Activated T-helper 1 cell treated with Interleukin-2 at 50 U/mL for 16 hours (primary cell): ENCODE measurements at places on chromosomes 7 and 10.

- no peak for DNase-seq
These were observed 72.0 kb upstream of the PARD3 start for GRCh38 chr10:34886906-34887642.

DNA sequence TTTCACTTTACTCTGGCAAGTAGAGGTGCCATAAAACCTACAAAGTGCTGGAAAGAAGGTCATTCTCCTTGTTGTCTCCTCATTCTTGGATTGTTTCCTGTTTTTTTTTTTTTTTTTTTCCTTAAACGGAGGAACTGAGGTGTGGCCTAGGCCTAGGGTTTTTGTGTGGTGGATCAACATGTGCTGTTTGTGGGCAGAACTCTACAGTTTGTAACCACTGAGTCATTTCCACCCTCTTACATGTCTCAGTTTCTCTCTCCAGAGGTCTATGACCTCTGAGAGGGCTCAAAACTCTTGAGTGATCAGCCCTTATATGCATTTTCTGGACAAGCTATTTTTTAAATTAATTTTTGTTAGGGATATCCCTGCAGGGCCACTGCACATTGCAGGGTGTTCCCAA lies 296.0 kb downstream of the PPP1R3A start:
- DNase-seq: no peak

DNA sequence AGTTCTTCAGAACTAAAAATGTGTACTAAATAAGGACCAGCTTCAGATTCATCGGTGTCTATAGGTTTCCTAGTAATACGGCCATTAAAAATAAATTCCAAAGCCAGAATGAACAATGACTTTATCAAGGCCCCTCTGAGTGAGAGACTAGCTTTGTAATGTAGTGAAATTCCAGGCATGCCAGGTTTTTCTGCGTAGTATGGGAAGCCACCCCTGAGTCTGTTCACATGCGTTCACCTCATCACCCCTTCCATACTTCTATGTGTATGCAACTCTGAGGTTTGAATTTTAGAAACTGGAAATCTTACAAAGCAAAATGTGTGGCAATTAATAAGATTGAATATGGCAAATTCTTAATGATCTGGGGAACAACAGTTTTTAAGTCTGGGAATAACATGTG lies 24.5 kb downstream of the RNF32 start:
- DNase-seq: no peak

- DNase-seq: no peak
These were observed 615.0 kb downstream of the SH2D4B start for GRCh38 chr10:81152656-81153055.

DNA sequence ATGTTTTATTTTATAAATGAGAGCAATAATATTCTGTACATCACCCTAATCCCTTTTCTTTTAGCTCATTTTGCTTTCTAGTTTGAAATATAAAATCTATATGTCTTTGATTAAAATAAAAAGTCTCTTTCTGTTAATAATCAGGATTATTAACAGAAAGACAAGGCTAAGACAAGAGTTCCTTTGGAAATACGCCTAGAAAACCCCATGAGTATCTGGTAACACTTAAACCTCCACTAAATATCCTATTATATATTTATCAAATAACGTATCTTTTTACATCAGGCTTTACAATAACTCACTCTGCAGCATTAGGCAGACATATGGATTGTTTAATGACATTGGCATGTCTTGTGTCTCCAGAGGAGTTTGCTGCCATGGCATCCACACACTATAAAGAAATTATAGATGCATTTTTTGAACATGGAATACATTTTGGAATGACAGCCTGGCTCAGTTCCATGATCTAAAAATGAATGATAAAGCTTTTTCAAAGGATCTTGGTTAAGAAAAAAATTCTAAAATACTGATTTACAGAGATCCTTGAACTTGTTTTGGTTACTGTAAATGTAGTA lies 98.7 kb downstream of the TMEM26 start:
- no peak for DNase-seq

GRCh38 chr10:47181052-47181849 lies 118.7 kb upstream of the GDF10 start:
- no peak for DNase-seq

GRCh38 chr7:157500171-157500960 lies 163.6 kb downstream of the DNAJB6 start:
- no peak for DNase-seq

GRCh38 chr10:323651-324293 lies 188.5 kb downstream of the ZMYND11 start:
- DNase-seq: peak; percentile 21

DNA sequence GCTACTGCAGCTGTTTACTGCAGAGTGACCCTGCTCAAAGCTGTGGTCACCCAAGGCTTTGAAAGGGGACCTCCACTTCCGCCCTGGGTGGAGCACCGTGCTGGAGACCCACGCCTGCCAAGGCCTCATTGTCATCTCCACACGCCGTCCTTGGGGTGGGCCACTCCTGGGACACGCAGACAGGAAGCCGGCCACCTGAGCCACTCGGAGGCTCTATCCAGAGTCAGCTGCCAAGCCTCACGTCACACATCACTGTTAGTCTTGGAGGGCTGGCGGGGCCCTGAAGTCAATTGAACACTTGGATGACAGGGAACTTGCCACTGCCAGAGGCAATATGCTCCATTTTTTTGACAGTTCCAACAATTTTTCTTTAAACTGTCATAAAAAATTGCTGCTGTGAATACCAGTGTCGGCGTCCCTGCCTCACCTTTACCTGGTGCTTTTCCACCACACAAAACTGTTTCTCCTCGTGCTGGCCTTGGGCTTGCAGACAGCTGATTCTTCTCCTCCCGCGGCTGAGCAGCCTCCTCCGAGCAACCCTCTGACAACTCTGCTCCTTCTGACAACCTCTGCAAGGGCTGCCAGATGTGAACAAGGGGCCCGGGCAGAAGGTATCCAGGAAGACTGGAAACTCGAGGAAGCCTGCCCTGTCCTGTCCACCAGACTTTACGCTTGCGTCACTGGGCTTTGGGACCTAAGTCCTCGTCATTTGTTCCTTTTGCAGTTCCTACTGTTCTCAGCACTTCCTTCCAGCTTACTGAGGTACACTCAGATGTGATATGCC lies 81.9 kb downstream of the EGFR start:
- DNase-seq: no peak

GRCh38 chr10:22174442-22174841 lies 43.4 kb downstream of the EBLN1 start:
- DNase-seq: no peak

DNA sequence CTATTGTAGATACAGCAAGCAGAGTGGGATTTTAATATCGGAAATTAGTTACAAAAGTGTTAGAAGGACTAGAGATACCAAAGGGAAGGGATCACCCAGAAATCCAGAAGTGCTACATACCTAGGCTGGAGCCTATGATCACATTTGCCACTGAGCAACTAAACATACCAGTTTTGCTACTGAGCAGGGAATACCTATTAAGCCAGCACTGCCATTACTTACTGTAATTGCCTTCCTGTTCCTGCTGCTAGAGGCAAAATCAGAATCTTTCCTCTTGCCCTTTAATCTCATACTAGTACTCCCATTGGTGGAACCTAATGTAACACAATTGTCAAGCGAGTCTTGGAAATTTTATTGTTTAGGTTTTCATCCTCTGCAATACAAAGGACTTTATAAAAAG lies 121.7 kb downstream of the ATRNL1 start:
- DNase-seq: no peak

GRCh38 chr7:99824091-99824490 lies 3.7 kb upstream of the CYP3A43 start:
- no peak for DNase-seq

DNA sequence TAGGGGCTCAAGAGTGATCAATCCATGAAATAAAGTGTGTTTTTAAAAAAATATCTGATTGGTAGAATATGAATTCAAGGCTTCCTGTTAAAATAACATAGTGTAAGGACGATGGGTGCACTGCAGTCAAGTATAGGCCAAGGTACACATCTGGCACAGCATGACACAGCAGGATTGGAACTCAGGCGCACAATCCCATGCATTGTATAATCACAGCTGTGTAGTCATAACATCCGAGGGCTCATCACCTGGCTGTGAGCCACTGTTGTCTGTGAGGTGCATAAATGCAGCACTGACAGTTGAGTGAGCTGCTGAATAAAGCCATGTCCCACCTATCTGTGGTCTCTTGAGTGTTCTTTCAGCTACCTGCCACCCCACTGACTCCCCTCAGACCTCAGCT lies 142.3 kb upstream of the HPS1 start:
- DNase-seq: no peak

DNA sequence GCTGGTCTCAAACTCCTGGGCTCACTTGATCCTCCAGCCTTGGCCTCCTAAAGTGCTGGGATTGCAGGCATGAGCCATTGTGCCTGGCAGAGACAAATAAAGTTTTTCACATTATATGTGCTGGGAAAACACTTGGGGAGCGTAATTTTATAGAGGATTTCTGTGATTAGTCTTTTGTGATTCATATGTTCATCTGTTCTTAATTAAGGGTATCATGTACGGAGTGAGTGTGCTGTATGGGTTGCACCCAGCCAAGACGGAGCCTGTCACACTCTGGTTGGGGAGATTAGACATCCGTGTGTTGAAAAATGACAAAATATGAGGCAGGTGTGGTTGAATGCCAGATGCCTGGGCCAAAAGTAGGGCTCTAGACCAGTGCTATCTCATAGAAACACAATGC lies 10.3 kb downstream of the ADRB1 start:
- DNase-seq: no peak

DNA sequence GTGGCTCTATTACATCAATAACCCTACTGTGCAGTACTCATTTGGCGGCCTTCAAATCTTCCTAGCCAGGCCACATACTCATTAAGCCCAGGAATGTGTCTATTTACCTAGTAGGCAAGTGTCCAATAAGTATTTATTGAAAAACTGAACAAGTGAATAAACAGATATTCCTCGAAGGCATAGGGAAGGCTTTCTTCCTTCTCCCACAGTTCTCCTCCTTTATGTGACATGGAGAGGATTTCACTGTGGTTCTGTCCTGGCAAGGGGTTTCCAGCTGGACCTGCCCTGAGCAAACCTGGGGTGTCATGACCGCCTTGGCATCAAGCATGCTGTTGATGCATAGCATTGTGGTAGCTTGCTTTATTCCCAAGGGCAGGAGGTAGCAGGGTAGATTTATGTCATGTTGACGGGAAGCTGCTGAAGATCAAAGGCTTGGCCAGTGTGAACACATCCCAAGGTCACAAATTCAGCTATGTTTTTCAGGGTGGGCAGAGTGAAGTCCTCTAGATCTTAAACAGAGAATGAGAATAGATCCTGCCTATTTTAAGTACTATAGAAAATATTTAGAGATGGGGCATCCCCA lies 195.1 kb downstream of the INHBA start:
- DNase-seq: no peak

GRCh38 chr10:85175635-85176034 lies 847.2 kb downstream of the CCSER2 start:
- DNase-seq: no peak

GRCh38 chr7:97116308-97116707 lies 1.2 kb upstream of the SDHAF3 start:
- no peak for DNase-seq

DNA sequence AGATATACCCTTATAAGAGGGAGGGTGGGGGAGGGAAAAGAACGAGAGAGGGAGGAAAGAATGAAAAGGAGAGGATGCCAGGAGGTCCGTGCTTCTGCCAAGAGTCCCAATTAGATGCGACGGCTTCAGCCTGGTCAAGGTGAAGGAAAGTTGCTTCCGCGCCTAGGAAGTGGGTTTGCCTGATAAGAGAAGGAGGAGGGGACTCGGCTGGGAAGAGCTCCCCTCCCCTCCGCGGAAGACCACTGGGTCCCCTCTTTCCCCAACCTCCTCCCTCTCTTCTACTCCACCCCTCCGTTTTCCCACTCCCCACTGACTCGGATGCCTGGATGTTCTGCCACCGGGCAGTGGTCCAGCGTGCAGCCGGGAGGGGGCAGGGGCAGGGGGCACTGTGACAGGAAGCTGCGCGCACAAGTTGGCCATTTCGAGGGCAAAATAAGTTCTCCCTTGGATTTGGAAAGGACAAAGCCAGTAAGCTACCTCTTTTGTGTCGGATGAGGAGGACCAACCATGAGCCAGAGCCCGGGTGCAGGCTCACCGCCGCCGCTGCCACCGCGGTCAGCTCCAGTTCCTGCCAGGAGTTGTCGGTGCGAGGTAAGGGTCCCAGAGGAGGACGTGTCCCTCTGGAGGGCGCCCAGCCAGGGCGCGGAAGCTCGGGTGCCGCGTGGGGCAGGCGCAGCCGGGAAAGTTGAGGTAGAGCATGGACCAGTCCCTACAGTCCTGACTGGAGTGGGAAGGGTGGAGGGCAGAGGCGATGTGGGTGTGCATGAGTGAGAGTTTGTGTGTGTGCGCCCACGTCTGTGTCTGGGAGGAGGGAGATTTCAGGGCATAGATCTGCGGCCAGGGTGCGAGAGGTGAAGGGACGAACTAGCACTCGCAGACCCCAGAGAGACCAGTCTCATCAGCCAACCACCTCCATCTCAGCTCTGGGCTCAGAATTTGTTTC lies 844 bp downstream of the GRM3 start:
- DNase-seq: no peak

DNA sequence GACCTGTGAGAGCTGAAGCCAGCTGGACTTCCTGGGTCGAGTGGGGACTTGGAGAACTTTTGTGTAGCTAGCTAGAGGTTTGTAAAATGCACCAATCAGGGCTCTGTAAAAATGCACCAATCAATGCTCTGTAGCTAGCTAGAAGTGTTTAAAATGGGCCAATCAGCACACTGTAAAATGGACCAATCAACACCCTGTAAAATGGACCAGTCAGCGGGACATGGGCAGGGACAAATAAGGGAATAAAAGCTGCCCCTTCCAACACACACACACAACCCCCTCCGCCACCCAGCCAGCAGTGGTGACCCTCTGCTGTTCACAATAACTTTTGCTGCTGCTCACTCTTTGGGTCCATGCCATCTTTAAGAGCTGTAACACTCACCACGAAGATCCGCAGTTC lies 7.1 kb downstream of the ZNF511 start:
- no peak for DNase-seq

DNA sequence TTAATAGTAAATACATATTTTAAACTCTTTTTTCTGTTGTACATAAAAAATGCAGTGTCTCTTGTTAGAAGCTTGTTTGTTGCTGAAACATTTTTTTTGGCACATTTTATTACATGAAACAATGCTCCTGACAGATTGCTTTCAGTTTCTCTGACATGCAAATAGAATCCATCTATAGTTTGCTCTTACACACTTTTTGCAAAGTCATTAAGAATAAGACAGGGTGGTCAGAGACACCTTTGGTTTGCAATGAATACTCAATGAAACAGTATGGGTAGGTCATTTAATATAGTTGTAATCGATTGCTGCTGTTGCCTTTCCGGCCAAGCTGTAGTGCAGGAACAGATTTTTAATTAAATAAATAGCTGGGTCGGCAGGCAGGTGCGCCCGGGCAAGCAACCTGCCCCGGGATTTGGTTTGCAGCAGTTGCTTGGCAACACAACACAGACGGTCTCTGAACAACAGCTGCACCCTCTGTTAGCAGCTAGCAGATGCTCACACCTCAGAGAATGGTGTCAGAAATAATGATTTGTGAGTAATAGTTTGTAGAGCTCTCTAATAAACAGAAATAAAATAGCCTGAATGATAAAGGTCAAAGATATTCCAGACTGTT lies 115.7 kb upstream of the CACNA2D1 start:
- no peak for DNase-seq

DNA sequence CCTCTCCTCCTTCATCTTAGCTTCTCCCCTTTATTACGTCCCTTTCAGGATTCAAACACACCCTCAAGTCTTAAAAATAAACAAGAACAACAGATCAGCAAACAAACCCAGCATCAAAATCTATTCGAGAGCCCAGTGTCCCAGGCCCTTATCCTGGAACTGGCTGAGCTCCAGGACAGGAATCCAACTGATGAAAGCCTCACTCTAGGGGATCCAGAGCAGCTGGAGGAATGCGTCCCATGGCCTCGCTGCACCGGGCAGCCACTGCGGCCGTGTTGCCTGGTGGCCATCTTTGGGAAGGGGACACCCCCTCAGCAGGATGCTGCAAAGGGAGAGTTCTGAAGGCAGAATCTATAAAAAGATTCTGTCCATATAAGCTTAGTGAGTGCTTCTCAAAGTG lies 156.5 kb upstream of the BMPER start:
- DNase-seq: no peak
